Thoracic aorta (tissue), 2 donors: ENCODE measurements at places on chromosomes 7 and 10.

DNA sequence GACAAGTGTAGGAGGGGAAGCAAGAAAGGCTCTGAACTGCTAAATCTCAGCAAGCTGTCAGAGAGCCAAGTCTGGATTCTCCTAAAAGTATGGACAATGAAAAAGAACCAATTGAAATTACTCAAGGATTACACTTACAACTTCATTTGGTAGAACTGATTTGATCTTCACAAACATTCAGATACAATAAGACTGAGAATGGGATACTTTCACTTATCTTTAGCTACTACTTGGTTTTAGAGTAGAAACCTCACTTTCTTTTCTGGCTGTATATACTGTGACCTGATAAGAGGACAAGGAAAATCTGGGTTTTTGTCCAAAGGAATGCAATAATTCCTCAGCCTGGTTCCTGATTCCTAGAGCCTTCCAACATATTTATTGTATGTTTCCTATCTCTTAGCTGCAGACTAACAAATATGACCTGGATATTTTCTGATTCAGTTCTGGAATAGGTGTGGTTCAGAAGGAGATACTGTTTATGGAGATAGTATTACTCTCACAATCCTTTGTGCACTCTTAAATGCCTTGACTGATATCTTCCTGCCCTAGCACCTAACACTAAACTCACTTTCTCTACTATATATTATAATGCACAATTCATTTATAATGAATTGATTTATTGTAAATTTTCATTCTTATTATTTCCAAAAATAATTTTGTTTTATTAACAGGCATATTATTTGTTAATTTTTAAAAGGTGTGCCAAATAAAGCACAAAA, 7.3 kb downstream of the SEMA3A start:
- no peak for DNase-seq

DNA sequence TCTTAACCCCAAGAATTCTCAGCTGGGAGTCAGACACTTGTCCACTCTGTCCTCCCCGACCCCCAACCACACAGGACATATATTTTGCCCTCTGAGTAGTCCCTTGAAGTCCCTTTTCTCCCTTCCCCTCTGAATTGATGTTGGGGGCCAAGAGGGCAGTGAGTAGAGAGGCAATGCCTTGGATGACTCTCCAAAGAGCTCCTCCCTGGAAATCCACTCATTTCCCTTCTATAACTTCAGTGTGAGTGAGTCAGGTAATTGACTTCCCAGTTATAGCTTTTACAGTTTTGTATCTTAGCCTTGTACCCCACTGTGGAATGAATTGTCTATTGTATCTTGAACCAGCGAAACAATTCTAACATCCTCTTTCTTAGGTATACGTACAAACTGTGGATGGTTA, 9.2 kb upstream of the ODAD2 start:
- DNase-seq: no peak

GRCh38 chr10:125008689-125009638, 67.0 kb downstream of the ZRANB1 start:
- DNase-seq: no peak

DNA sequence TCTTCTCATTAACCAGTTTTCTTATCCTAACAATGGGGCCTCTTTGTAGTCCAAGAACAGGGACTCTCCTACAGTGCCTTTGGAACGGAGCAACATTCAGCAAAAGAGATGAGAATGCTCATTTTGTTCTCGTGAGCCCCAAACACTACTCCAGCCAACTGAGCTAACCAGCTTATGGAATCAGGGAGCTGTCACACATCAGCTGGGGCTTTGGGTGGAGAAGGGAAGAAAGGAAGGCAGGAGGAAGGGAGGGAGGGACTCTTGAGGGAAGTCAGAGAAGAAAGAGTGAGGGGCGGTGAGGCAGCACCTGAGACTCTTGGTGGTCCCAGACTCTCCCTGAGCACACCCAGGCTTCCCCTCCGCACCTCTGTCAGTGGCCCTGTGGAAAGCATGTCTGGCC, 123.1 kb downstream of the CLEC2L start:
- DNase-seq: no peak

GRCh38 chr10:126243971-126244370, 144.3 kb downstream of the ADAM12 start:
- DNase-seq: no peak

- no peak for DNase-seq
Observed at GRCh38 chr7:100141555-100141949, 7.2 kb upstream of the LAMTOR4 start.

GRCh38 chr7:47301105-47301477, 280.8 kb downstream of the TNS3 start:
- no peak for DNase-seq

DNA sequence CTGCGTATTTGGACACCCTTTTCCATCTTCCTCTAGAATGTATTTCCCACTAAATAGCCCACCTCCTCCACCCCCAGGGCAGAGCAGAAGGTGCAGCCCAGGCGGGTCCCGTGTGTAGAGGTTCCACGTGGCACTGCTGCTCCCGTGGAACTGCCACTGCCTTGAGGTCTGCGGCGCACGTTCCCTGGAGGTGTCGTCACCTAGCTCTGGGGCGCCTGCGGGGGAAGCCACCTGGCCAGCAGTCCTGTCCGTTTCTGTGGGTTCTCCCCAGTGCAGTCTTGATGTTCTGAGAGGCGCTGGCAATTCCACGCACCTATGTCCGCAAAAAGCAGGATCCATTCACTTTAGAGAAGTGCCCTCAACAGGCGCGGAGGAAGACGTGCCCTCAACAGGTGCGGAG, 21.9 kb downstream of the BNIP3 start:
- DNase-seq: no peak

- DNase-seq: no peak
Observed at GRCh38 chr7:69603937-69604494, 5.7 kb downstream of the AUTS2 start.

GRCh38 chr7:1693991-1694524, 24.0 kb downstream of the ELFN1 start:
- no peak for DNase-seq

DNA sequence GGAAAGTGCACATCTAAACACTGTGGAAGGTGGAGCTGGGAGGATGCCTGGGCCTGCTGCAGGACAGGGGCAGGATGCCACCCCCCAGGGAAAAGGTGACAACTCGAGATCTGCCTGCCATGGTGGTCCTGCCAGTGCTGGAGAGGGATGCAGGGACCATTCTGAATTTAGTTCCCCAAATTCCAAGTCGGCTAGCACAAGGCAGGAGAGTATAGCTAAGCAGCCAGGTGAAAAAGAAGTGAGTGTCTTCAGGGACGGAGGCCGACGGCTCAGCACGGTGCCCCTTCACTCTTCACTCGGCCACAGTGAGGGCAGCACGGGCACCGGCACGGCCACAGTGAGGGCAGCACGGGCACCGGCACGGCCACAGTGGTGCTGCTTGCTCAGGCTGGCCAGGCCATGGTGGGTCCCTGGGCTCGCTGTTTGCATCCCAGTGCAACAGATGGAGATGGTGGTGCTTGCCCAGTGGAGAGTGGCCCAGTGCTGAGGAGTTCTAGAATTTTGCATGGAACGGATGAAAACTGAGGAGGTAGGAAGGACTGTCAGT, 161.3 kb upstream of the SHH start:
- no peak for DNase-seq

DNA sequence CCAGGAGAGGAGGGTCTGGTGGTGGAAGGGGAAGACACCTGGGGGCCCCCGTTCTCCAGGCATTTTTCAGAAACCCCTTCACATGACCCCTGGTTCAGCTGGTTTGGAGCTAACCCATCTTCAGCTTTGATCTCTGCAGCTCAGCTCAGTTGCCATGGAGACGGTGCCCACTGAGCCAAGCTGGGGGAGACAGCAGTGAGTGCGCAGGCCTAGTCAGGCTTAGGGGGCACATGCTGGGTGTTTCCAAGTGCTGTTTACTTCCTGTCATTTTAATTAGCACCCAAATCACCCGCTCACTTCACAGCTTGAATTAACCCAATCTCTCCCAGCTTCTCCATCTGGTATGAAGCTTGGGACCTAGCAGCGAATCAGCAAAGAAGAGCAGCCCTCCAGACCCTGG, 9.0 kb downstream of the SPOCK2 start:
- DNase-seq: no peak

DNA sequence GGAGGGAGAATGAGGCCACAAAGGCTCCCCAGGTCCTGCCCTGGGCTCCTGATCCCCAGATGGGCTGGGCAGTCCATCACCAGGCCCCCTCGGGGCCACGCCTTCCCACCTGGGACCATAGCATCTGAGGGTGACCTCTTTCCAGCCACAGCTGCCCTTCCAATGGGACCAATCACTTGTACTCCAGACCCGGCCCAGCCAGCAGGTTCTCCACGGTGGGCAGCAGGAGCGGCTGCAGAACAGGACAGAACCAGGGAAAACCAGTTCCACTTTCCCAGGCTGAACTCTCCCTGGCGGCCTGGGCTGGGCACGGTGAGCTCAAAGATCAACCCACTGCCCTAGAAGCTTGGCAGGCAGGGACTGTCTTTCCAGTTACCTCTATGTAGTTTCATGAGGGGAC, 257.6 kb downstream of the MAD1L1 start:
- no peak for DNase-seq

DNA sequence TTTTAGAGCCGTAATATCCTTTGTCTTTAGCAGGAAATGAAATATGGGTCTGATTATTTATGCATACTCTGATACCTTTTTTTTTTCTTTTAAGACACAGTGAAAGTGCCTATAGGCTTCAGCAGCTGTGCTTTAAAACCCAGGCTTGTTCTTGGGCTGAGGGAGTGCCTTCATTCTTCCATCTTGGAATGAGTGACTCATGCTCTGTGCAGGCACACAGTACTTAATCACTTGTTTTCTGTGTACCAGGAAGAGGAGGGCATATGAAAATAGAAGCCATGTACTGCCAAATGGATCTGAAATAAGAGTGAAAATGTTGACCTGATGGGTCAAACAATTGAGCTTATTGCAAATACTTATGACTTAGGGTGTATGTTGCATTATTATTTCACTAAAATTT, 12.0 kb downstream of the INPP5F start:
- no peak for DNase-seq

GRCh38 chr7:151869968-151870918, 6.7 kb downstream of the PRKAG2 start:
- no peak for DNase-seq

- DNase-seq: no peak
Observed at GRCh38 chr10:116287906-116288501, 15.0 kb upstream of the GFRA1 start.

GRCh38 chr10:13140627-13141190, 20.6 kb upstream of the MCM10 start:
- DNase-seq: no peak

DNA sequence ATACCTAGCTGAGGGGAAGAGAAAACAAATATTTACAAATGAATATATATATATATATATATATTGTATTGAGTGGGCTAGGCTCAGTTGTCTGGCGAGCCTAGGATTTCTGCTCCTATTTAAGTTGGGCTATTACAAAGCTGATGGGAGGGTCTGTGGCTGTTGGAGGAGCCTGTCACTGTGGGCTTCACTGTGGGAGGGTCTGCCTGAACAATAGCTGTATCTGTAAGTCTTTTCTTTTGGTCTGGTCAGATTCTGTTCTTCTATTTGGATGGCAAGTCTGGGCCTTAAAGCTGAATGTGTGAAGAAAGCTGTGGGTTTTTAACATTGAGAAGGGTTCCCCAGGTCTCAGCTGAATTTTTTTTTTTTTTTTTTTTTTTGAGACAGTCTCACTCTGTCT, 220.6 kb upstream of the LYZL1 start:
- no peak for DNase-seq

DNA sequence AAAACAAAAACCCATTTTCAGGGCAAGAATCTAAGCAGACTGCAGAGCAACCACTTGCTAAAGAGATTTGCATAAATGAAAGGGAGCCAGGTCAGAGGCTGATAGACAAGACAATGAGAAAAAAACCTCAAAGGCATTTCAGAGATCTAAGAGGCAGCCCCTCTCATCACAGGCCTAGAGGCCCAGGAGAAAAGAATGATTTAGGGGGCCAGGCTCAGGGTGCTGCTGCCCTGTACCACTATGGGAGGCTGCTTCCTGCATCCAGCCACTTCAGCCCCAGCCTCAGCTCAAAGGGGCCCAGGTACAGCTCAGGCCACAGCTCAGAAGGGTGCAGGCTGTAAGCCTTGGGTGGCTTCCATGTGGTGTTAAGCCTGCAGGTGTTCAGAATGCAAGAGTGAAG, 3.7 kb upstream of the DNAJC12 start:
- no peak for DNase-seq

- no peak for DNase-seq
Observed at GRCh38 chr7:149873970-149874643, 338 bp downstream of the ATP6V0E2 start.

GRCh38 chr10:79927111-79927828, 21.6 kb downstream of the SFTPD start:
- no peak for DNase-seq

DNA sequence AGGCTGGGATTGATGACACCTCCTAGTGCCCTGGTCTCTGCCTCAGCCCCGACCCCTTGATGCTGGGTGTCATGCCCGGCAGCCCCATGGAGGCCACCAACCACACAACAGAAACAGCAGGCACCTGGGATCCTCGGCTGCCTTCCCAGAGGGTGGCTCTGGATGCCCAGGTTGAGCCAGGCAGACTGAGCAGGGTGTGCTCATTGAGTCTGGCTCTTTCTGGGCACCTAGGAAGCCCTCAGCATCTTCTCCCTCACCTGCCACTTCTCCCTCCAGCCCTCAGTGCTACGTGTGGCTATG, 484.5 kb upstream of the MGMT start:
- DNase-seq: no peak

- DNase-seq: no peak
Observed at GRCh38 chr10:77458986-77459590, 178.5 kb downstream of the KCNMA1 start.
